Stimulated activated naive CD4-positive, alpha-beta T cell (primary cell): ENCODE measurements at places on chromosomes 5 and 9.

GRCh38 chr5:174191850-174192655 is 146.5 kb downstream of the NSG2 start:
- DNase-seq = no peak

DNA sequence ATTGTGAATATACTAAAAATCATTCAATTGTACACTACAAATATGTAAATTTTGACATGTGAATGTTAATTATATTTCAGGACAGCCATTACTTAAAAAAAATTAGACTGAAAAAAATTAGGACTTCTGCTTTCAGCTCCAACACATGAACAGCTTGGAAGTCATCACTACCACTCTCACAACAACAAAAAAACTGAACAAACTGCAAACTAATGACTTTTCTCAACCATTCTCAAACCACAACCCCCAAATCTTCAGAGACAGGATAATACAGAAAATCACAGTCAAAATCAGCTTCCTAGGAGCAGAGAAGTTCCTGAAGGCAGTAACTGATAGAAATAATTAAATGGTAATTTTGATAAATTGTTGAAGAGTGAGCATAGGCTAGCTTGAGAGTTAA is 686.4 kb downstream of the TLE1 start:
- no peak for DNase-seq

- DNase-seq = no peak
These were observed 6.4 kb downstream of the TLE4 start for GRCh38 chr9:79577969-79578723.

GRCh38 chr9:34405719-34406118 is 29.0 kb upstream of the MYORG start:
- DNase-seq = no peak

- DNase-seq = no peak
These were observed 179.5 kb downstream of the YTHDC2 start for GRCh38 chr5:113692891-113693457.

DNA sequence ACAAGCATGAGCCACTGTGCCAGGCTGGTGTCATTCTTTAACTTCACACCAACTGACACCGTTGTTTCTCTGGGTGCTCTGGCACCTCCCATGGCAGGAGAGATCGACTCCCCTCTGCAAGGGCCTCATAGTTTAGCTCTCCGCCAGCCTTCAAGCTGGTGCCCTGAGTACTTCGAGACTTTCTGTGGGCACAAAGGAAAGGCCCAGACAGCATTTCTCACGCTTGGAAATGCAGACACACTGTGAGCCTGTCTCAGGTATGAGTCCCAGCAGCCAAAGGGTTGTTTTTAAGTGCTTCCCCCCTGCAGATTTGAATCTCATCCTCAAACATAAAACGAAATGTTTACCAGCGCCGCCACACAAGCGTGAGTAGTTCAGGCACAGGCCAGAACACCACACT is 11.1 kb upstream of the TCF7 start:
- DNase-seq = peak; percentile 42

DNA sequence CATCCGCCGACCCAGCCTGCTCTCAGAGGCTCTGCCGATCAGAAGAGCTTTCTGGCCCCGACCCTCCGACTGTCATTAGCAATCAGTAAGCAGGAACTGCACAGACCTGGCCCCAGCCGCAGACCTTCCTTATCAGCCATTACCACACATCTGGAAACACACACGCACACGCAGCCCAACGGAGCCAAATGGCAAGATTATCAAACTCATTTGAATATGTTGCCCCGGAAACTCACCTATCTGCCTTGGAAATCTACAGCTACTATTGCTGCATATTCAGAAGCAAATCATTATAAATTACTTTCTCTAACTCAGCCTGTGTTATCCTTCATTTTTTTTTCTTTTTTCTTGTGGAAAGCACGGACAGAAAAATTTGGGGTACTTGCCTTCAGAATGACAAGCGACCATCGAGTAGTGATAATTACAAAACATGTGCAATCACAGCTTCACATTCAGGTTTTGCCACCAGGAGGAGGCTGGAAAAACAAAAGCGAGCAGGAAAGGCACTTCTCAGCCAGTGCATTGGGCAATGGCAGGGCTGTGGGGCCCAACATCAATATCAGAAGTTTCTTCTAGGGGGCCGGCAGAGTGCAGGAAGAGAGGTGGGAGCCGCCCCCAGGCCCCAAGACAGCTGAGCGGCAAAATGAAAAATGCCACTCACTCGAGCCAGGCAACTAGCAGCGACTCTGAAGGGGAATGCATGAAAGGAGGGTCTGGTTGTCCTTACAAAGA is 122.3 kb downstream of the VAV2 start:
- DNase-seq = no peak

DNA sequence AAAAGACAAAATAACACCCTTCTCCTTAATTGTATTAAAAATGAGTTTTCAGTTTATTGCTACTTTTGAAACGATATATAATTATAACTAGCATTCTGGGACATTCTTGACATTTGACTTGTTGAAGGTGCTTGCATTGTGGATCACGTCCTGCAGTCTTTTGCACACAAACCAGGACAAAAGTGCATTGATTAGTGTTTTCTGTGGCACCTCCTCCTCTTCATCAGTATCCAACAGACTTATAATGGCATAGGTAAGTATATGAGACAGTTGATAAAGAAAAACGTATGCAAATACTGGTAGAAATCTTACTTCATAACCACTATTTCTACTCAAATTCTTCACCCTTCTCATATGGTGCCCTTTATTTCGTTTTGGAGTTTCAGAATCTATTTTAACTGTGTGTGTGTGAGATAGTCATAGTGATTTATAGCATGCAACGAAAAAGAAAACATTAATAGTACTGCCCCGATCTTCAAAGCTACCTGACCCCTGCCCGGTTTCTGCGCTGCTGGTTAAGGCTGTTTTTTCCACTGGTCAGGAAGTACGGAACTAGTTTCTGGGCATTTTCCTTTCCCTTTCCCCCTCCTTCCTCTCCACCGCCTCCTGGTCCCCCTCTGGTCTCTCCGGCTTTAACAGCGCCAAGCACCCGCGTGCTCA is 639 bp upstream of the RASA1 start:
- no peak for DNase-seq

GRCh38 chr5:100800562-100800961 is 102.5 kb downstream of the ST8SIA4 start:
- no peak for DNase-seq

GRCh38 chr5:114948986-114949621 is 220.6 kb downstream of the TRIM36 start:
- no peak for DNase-seq

DNA sequence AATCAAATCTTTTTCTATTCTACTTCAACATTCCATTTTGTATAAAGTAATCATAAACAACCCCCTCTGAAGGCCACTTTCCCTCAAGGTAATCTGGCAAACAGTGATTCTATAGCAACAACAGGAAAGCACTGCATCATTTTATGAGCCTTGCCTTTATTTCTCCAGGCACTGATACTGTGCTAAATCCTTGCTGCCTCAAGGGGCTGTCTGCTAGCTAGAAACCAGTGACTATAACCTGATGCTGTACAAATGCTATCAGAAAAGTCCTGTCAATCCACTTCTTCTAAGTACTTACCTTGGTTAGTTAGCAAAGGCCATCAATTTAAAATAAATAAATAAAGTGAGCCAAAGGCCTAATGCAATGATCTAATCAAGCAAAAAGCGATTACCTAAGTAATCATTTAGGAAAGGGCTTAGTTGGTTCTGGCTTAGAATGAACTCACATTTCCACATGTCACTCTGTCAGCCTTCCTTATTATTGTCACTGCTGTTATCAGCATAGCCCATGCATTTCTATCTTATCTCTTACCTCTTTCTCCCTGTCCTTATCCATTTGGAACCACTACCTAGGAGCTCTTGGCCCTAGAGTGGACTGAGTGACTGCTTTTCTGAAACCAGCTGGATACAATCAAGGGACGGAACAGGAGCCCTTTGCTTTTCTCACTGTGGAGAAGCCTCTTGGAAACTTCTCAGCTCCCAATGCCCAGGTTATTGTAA is 246.1 kb upstream of the MEF2C start:
- DNase-seq = no peak
